ENCODE measurements at places on chromosomes 5 and 9.
A peak's percentile ranks its signal among the peaks of the same experiment; 100 is the strongest.

GRCh38 chr9:22037954-22038690 is 29.0 kb upstream of the CDKN2B start:
- DNase-seq = no peak

DNA sequence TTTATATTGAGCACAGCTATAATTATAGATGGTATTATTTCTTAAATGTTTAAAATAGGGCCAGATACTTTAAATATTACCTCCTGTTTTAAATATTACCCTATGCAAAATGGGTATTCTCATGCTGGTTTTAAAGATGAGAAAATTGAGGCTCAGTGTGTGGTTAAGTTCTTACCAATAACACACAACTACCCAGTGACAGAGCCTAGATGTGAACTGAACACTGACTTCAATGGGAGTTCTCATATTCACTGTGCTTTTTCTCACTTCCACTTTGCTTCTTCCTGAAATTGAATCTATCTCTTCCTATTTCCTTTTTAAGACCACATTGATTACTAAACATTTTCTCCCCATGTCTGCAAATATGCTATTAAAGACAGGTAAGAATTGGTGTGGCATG is 135.8 kb upstream of the TUSC1 start:
- DNase-seq = no peak

DNA sequence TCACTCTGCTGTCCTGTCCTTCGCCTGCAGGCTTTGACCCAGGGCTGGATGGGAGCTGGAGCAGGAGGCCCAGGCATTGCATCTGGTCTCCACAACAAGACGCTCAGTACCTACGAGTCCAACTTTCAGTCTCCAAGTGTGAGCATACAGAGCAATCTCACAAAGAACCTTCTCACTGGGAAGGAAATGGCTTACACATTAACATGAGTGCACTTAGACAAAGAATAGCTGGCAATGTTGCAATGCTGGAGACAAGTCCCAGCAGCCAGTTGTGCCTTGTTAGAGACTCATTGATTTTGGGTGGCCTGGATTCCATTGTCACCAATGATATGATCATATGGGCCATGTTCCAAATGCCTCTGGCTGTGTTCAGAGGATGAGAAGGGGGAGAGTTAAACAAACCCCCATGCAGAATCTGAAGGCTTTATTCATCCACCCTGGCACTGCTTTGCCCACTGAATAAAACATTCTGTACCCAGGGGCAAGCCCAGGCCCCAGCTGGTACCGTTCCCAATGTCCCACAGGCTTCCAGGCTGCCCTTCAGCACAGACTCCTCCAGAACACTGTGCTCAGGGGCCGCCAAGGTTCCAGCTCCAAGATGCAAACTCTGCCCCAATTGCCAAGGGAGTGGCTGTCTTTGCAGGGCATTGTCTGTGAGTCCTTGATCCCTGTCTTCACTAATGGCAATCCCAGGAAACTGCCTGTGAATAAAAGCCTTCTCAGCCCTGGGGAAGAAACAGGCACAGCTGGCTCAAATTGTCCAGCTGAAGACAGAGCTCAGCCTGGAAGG is 185.5 kb downstream of the HSD17B3 start:
- no peak for DNase-seq

DNA sequence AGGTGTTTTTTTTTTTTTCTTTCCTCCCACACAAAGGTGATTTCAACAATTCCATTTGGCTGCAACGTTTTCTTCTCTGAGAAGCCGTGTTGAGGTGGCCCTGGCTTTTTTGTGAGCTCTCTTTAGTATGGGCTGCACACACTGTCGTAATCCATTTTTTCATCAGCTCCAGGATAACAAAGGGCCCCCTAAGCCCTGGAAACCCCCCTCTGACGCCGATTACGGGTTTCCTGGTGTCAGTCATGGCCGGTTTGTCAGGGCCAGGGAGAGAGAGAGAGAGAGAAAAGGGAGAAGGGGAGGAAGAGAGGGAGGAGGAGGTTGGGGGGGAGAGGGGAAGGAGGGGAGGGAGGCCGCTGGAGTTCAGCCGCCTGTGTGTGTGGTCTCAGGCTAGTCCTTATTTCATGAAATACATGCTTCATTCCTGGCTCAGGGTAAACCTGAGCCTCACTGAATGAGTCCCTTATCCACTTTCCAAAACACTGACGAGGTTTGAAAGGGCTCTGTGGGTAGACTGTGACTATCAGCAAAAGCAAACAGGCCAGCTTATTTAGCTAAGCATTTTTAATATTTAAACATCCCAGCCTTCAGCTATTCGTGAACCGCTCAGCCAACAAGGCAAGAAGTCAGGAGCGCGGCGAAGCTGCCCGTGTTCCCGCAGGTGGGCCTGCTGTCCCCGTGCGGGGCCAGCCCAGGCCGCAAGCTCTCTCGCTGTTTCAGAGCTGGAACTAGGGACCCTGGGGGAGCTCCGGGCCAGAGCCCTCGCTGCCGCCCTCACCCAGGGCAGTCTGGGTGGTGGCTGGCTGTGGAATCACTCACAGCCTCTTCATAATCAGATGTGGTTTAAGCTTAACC is 172.8 kb downstream of the ERCC6L2 start:
- DNase-seq = peak; percentile 29

DNA sequence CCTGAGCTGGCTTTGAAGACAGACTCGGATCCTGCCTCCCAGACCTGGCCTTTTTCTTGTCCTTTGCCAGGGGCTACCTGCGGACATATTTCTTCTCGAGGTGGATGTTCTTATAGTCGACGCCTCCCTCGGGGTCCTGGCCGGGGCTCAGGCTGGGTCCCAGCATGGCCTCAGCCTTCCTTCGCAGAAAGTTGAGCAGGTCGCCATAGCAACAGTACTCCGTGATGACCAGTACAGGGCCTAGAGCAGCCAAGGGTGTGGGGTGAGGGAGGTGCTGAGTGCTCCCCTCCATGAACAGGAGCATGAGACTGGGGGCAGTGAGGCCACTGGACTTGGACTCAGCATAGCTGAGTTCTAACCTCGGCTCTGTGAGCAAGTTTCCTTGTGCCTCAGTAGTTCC is 26.7 kb downstream of the CSF1R start:
- no peak for DNase-seq
